H7 (cell line): ENCODE measurements at places on chromosomes 3 and 15.

DNA sequence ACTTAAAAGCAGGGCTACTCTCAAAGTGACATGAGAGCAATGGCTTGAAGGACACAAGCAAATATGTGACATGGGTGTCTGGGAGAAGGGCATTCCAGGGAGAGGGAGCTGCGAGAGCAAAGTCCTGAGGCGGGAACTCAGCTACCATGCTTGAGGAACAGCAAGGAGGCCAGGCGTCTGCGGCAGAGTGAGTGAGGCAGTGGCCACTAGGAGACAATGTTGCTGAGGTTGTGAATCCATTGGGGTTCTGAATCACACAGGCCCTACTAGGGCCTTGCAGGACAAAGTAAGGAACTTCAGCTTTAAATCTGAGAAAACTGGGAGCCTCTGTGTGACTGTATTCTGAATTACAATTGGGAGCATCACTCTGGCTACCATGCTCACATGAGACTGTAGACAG lies 94.1 kb upstream of the PRICKLE2 start:
- peak; percentile 30 for DNase-seq

DNA sequence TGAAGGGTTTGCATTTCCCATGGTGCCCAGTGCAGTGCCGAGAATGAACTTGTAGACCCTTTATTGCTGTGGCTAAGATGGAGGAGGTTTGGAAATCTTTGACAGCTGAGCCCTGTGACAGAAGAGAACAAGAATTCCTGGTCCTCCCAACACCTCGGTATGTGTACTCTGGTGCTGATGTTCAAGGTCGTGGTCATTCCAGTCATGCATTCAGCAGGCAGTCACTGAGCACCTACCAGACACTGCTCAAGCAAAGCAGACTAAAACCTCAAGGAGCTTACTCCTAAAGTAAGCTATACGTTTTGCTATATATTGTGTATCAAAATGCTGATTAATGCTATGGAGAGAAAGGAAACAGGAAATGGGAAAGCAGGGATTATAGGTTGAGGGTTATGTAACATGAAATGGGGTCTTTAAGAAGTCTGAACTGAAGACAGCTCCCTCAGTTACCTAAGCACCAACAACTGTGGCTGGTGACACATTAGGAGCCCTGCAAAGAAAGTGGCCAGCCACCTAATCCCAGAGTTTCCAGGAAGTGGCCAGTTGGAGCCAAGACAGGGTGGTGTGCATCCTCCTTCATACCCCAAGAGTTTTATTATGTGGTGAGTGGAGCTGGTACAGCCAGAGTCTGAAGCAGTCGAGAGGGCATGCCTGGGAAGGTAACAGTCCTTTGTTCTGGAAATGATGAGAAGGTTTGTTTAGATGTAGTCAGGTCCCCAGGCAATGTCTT lies 65.0 kb downstream of the CCNL1 start:
- no peak for DNase-seq

DNA sequence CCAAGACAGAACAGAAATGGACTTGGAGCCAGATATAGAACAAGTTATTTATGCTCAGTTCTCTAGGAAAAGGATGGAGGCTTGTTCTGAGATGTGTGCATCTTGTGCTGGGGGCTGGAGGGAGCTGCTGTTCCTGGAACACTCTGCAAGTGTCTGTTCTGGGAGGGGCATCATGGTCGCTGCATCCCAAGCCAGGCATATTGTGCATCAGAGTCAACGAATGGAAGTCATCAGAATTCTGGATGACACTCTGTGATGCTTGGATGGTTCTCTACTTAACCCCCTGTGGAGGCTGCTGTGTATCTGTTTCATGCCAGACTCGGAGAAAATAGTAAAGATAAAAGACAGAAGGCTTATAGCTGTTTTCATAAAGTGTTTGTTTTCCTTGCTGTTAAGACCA lies 34.7 kb downstream of the RPL22L1 start:
- DNase-seq: no peak

- no peak for DNase-seq
Observed at GRCh38 chr3:72060447-72061034, 275.6 kb upstream of the PROK2 start.

DNA sequence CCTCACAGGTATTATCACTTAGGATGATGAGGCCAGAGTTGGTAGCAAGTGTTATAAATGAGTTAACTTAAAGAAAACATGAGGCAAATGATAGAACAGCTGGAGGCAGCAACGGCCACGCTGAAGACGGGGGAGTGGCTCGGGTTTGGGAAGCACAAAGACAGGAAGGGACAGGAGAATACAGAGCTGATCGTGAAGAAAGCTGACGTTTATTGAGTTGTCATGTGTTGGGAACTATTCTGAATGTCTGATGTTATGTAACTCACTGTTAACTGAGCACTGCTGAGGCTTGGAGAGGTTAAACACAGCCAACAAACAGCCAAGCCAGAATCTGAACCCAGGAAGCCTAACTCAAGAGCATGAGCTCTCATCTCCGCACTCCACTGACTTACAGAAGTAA lies 42.3 kb downstream of the FGD5 start:
- no peak for DNase-seq

- DNase-seq: no peak
Observed at GRCh38 chr15:66758844-66759243, 56.8 kb downstream of the SMAD6 start.

GRCh38 chr3:160402221-160403027 lies 3.0 kb downstream of the SMC4 start:
- DNase-seq: no peak

DNA sequence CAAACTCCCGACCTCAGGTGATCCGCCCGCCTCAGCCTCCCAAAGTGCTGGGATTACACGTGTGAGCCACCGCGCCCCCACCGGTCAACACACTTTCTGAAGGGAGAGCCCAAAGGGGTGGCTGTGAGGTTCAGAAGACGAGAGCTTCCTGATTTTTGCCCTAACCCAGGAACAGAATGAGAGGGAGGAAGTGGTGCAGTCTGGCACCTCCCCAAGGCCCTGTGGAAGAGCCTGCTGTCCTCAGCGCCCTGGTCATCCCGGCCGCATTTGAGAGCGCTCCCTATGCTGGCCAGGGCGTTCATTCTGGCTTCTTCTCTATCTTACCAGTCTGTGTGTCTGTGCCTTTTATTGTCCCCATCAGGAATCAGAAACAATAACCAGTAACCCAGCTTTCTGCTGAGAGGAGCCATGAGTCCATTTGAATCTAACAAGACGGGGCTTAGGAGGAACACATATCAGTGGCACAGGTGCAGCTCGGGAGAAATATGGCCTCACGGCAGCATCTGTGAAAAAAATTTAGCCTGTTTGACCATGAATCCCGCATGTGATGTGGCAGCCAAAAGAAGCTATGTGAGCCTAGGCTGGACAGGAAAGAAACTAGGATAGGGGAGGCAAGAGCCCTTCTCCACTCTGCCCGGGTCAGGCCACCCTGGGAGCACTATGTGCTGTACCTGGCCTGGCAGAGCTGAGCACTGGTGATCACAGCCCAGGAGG lies 12.9 kb downstream of the BDH1 start:
- peak; percentile 33 for DNase-seq

DNA sequence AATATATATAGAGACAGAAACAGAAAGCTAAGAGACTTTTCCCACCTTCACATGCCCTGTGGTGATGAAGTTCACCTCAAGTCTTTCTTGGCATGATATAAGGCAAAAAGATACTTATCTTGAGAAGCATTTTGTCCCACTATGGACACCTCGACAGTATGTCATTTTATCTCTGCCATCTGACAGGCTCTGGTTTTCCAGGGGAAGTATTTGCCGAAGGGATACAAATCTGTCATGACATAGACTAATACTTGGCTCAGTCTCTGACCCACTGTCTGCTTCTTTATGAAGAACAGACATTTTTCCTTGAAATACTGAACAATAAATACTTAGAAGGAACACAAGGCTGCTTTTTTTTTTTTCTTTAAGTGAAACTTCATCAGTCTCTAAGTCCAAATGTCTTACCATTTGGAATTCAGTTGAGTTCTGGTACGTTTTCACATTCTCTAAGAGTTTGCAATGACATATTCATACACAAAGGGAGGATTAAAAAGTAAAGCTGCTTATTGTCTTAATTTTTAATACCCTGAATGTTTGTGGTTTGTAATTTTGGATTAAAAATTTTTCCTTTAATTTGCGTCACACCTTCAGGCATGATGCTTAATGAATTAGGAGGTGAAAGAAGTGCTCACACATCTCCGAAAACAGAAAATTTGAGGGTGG lies 87.8 kb upstream of the LMOD3 start:
- no peak for DNase-seq

- DNase-seq: no peak
Observed at GRCh38 chr3:12759693-12760565, 870 bp upstream of the TMEM40 start.

DNA sequence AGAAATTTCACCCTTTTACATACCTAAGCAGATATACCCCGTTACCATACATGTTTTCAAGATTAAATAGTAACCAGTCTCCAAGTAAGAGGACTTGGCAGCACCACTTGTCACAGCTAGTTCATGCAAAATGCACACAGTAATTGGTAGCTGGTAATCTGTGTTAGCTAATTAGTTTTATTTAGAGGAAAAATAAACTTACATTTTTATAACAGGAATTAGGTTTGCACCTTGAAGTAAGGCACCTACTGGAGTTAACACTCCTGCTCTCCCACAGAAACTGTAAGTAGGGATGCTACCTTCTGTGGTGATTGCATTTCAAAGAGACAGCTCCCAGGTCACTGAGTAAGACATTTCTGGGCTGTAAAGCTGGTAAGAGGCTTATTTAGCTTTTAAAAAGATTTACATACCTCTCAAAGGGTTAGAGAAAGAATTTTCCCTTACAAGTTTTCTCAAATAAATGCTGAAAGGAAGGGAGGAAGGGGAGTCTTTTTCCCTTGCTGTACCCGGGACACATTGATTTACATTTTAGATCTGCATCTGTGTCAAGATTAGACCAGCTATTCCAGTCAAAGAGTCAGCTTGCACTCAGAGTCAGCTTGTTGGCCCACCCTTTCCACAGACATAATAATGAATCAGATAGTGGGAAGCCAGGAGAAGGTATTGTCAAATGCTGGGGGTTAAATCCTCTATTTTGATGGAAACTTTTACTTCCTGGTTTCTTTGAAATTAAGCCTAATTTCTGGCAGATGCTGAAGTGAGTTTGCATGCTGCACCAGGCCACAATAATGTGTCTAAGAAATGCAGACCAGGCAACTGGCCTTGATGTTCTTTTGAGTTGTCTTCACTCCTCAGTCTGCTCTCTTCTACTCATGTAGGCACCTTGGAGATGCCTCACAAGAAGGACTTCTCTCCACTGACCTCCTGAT lies 77.6 kb upstream of the CHD2 start:
- DNase-seq: peak; percentile 54

- no peak for DNase-seq
Observed at GRCh38 chr15:68798346-68799094, 22.2 kb downstream of the ANP32A start.

- no peak for DNase-seq
Observed at GRCh38 chr3:186613637-186614265, 891 bp downstream of the AHSG start.

GRCh38 chr3:131794766-131795388 lies 239.9 kb downstream of the CPNE4 start:
- DNase-seq: no peak

GRCh38 chr15:84616235-84616634 lies 15.4 kb downstream of the ZSCAN2 start:
- peak; percentile 36 for DNase-seq

DNA sequence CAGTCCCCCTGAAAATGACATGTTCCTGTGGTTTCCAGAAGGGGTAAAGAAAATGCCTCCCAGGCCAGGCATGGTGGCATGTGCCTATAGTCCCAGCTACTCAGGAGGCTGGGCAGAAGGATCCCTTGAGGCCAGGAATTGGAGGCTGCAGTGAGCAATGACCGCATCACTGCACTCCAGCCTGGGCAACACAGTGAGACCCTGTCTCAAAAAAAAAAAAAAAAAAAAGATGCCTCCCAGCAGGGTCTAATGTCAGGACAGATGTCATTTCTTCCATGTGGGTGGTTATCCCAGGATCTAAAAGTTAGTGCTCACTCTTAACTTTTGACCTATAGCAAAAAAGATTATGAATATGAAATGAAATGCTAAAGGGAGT lies 13.4 kb downstream of the LCMT2 start:
- DNase-seq: no peak

DNA sequence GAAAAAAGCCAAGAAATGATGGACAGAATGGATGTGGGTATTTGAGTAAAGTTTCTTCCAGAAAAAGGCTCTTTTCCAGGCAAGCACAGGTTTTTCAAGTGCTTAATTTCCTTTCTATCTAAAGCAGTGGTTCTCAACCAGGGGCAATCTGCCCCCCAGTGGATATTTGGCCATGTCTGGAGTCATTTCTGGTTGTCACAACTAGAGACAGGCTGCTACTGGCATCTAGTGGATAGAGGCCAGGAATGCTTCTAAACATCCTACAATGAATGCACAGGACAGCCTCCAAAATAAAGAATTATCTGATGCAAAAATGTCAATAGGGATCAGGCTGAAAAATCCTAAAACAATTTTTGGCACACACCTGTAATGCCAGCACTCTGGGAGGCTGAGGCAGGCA lies 23.9 kb downstream of the SEC22C start:
- DNase-seq: no peak

- no peak for DNase-seq
Observed at GRCh38 chr3:58683001-58683458, 16.5 kb upstream of the FAM3D start.

DNA sequence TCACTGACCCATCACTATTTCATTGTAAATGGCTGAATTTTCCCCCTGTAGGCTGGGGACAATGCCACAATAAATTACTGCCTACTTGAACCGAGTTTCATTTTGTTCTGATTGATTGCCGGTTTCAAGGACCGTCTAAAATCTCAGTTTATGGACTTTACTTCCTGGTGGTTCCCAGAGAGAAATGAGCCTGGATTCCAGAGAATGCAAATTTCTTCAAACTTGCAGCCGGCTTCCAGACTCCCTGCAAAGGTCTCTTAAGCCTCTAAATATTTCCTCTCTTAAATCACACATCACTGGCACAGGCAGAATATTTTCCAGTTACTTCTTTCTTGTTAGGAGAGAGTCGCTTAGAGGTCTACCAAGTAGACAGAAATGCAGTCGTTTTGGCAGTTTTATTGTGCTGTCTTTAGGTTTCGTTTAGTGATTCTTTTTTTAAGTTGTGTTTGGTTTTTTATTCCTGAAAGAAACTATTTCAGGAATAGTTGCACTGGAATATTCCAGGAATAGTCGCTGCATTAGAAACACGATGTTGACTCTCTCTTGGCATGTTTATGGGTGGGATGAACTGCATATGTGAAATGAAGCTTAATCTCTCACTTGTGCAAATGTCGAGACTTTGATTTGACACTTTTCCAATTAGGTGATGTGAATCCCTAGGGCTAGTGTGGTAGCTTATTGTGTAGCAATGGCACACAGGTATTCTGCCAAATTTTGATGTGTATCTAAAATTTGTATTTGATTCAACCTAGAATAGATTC lies 284.1 kb upstream of the NR2E3 start:
- DNase-seq: no peak
